ENCODE measurements at places on chromosomes 16 and 17.

- no peak for DNase-seq
Measured at GRCh38 chr17:79129523-79129922, 54.9 kb downstream of the ENGASE start.

- DNase-seq = no peak
Measured at GRCh38 chr17:3506054-3506453, 30.3 kb downstream of the ASPA start.

GRCh38 chr16:67101311-67102082, 8.2 kb upstream of the PHAF1 start:
- DNase-seq = no peak

- no peak for DNase-seq
Measured at GRCh38 chr17:34758718-34759117, 179.3 kb downstream of the TMEM132E start.

DNA sequence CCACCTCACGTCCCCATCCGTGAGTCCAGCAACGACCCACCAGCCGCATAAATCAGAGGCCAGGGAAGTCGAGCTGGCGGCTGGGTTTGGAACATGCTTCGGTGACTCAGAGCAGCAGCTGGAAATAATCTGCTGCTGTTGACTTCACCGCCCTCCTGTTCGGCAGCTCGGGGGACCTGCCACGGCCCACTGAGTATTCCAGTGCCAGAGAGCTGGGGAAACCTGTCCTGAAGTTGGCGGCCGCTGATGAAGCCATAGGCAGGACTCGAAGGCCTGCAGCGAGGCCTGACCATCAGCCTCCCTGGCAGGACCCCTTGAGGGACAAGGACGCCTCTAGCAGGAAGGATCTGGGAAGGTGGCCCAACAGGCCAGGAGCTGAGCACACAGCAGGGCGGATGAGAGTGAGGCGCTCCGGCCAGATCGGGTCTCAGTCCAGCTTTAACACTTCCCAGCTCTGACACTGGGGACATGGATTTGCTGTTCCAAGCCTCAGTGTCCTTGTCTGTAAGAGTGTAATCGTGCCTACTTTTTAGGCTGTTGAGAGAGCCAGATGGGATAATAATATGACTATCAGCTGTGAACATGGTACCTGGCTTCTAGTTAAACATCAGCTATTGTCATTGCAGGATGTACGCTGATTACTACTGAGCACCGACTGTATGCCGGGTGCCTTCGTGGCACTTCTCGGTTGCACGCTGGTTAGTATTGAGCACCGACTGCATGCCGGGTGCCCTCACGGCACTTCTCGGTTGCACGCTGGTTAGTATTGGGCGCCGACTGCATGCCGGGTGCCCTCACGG, 50.4 kb upstream of the CIBAR2 start:
- DNase-seq = no peak

- no peak for DNase-seq
Measured at GRCh38 chr17:77033892-77034404, 106.8 kb upstream of the SEC14L1 start.

DNA sequence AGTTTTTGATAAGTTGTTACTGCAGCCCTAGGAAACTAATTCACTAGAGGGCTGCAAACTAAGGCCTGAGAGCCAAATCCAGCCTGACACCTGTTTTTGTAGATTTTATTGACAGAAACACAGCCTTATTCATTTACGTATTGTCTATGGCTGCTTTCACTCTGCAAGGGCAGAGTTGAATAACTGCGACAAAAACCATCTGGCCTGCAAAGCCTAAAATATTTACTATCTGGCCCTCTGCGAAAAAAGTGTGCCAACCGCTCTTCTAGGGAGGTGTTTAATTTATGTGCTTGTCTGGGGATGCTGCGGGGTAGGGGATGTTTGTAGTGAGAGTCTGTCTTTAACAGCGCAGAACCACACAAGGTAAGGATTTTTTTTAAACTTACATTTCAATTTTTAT, 165.0 kb upstream of the RBFOX1 start:
- no peak for DNase-seq

GRCh38 chr16:21128991-21129390, 21.7 kb downstream of the DNAH3 start:
- no peak for DNase-seq

DNA sequence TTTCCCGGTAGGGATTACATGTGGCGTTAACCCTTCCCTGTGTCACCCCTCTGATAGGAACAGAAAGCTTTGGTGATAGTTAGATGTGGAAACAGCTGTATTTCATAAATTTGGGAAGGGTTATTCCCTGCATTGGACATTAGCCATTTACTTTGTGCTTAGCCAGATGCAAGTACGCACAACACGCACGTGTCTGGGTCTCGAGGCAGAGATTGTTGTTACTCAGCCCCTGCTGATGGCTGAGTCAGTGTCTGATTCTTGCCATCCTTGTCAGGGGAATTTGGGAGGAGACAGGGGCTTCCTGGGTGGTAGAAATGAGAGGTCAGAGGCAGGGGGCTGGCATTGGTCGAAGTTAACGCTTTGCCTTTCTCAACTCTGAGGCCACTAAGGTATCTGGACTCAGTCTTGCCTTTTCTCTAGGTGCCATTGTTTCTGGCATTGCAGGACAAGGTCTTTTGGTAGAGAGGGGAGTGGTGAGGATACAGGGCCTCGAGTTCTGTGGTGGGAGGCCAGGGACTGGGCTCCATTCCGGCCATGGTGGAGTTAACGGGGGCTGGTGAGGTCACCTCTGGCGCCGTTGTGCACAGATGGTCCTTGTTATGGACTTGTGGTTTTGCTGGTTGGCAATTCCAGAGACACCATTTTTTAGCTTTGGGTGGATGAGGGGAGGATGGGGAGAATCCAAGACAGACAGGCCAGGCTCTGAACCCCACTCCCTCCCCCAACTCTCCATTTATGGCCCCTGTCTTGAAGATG, 8.2 kb downstream of the MMP2 start:
- DNase-seq = no peak

DNA sequence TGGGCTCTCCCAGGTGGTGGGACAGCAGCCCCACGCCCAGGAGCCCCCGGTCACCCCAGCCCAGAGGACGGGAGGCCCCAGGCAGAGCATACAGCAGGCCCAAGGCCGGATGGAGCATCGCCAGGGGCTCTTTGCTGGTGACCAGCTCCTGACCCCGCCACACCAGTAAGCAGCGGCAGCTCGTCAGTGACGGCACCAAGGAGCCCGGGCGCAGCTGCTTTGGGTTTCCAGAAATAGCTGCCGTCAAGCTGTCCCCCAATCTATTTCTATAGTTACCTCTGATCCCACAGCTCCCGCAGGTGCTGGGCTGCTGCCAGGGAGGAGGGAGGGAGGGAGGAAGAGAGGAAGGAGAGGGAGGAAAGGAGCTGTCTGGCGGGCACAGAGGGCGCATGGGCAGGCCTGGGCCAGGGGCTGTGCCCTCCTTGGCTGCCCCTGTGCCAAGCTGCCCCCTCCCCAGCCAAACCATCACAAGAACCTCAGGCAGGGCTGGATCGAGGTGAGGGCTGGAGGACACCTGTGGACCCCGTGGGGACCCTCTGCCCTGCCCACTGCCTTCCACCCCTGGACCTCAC, 10.8 kb upstream of the RASD1 start:
- no peak for DNase-seq

- peak; percentile 22 for DNase-seq
Measured at GRCh38 chr16:31477220-31478216, 5.4 kb upstream of the SLC5A2 start.

- DNase-seq = peak; percentile 29
Measured at GRCh38 chr17:4480929-4481898, 17.5 kb upstream of the SPNS2 start.

DNA sequence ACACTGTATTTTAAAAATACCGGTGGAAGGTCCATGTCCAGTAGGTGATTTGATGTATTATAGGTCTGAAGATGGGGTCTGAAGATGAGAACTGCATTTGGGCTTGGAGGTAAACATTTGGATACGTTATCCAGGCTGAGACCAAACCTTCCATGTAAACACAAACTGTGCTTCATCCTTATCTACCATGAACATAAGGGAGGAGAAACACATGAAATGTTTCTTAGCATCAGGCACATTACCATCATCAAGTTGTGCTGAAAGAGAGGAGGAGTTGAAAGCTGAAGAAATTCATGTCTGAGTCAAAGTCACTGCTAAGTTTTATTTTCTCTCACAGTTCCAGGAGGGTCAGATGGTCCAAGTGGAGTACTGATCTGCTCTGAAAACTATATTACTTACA, 11.4 kb downstream of the SF3B3 start:
- no peak for DNase-seq

GRCh38 chr16:57999971-58000705, at the start of gene ZNF319:
Gene ZNF319 (minus strand): TSS chr16:58000672. CDS start chr16:57998265, 2,407 bp downstream.
- peak; percentile 28 for DNase-seq

- no peak for DNase-seq
Measured at GRCh38 chr16:85926370-85926769, 27.4 kb downstream of the IRF8 start.

- DNase-seq = no peak
Measured at GRCh38 chr17:20095336-20096080, 86.3 kb downstream of the SPECC1 start.

DNA sequence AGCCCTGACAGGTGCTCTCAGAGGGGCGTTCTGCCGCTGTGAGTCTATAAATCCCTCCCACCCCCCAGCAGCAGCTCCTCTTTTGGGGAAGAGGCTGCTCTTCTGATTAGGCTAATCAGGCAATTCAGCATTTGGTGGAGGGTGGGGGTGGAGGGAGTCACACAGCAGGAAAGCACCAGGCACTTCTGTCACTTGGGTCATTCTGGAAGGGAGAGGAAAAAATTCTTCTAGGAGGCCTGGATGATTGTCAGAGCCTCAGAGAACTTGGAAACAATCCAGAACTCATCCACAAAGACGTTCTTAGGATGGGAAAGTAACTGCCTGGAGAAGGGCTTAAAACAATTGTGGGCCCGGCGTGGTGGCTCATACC, 7.3 kb upstream of the SSTR2 start:
- no peak for DNase-seq

- no peak for DNase-seq
Measured at GRCh38 chr16:67162506-67163163, 1.9 kb upstream of the HSF4 start.

DNA sequence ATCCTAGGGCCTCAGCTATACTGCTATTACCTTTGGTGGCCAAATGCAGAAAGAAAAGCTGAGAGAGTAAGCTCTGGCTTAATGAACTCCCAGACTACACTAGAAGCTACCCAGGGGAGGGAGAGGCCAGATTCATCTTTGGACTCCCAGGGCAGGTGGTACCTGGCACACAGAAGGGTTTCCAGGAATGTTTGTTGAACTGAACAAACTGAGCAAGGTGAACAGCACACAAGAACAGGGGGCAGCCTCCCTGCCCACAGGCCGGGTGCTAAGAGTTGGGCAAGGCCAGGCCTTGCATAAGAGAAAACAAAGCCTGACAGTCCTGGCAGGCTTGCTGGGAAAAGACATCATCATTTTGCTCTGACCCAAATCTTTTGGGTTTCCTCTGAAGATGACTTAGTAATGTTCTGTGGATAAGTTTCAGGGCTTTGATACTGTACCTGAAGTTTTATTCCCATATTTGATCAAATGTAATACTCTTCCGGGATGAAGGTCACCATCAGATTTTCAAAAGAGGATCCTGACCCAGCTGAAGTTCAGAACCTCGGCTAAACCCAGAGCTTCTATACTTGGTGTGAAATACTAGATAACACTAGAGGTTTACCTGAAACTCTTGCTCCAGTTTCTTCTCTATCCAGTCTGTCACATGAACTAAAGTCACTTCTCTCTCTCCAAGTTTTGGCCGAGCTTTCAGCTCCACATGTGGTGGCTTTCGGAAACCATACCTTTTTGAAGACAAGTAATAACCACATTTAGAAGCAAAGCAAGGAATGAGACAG, 20.5 kb upstream of the ERN1 start:
- peak; percentile 36 for DNase-seq

DNA sequence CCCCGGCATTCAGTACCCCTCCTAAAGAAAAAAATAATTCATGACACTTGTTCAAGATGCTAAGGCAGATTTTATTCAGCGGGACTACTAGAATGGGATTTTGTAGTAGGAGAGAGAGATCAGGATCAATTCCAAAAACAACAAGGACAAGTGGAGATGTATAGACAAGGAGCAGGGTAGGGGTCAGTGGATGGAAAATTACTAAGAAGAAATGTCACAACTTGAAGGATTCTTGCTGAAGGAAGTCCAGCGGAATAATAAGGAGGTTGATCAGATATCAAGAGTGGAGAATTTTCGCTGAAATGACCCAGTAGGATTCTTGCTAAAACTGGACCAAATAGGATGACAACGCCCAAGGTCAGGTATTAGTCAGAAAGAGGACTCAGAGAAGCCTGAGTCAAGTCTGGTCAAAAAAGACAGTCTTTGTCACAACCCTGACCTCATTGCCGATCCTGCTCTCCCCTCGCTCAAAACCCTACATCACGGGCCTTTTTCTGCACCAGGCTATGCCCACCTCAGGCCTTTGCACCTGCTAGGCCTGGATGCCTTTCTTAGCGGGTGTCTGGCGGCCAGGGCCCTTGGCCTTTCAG, 36.9 kb downstream of the MMD start:
- DNase-seq = no peak

DNA sequence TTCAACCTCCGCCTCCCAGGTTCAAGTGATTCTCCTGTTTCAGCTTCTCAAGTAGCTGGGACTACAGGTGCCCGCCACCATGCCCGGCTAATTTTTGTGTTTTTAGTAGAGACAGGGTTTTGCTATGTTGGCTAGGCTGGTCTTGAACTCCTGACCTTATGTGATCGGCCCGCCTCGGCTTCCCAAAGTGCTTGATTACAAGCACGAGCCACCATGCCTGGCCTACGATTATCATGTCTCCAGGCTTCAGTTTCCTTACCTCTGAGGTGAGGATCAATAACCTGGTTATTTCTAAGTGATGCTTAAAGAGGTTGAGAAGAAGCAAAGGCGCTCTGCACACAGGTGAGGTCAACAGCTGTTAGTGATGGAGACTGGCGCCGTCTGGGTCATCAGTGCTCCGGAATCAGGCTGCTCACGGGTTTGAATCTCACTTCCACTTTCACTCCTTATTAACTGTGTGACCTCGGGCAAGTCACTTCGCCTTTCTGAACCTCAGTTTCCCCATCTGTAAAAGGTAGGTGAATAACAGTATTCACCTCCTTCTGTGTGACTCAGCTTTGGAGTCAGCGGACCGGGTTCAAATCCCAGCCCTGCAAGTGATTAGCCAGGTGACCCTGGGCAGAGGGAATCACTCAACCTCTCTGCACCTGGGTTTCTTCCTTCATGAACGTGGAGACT, 745 bp upstream of the ABCC1 start:
- peak; percentile 44 for DNase-seq

GRCh38 chr17:13474073-13474800, 127.5 kb downstream of the HS3ST3A1 start:
- DNase-seq = no peak

DNA sequence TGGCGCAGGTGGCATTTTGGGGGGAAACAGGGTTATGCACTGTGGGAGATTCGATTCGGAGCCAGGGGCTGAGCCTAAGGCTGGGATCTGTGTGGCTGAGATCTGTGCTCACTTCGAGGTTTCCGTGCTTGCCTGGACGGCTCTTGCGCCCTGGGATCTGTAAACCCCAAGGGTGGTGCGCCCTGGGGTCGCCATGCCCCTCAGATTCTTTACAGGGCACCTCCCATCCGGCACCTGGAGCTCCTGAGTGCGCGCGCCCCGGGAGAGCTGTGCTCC, 377 bp downstream of the SLC13A5 start:
- DNase-seq = no peak

DNA sequence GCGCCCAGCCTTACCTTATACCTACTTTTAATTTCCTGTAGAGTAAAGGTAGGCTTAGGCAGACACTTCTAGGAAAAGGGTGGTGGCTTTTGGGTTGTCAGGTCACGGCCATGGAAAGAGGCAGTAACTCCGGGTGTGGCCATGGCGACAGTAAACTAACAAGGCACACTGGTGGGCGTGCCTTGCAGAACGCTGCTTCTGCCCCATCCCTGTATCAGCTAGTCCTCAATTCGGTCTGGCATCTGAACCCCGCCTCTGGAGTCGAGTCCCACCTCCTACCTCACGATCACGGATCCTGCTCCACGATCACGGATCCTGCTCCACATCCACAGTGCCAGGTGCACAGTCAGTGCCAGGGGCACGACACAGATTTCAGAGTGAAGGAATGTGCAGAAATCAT, 5.6 kb downstream of the ADCY9 start:
- DNase-seq = no peak

Measured in suppressor macrophage (primary cell).